Activated T-helper 2 cell treated with anti-CD3 and anti-CD28 coated beads, Interferon-gamma antibody, Interleukin-2, Interleukin-4, amounts not matched to agents 10 μg/mL and 5 μg/mL and 100 μg/mL, durations not matched to agents 14 hours and 24 hours and 36 hours (primary cell): ENCODE measurements at places on chromosomes 7 and 10. TPM values are rescaled to one million over a fixed set of nuclear protein-coding genes. Genes with fewer than 3 reads are reported as not detected.

- no peaks in the 10 kb centered on the region for H3K4me1 ChIP-seq
- no peak overlapping the region for H3K4me3 ChIP-seq
- no peak overlapping the region for H3K27ac ChIP-seq
Observed at GRCh38 chr7:50649259-50649885, 84.2 kb upstream of the DDC start.

- no peaks in the 10 kb centered on the region for H3K4me1 ChIP-seq
- H3K4me3 ChIP-seq: no peak overlapping the region
- no peak overlapping the region for H3K27ac ChIP-seq
Observed at GRCh38 chr7:31192986-31193385, 140.9 kb downstream of the ADCYAP1R1 start.

DNA sequence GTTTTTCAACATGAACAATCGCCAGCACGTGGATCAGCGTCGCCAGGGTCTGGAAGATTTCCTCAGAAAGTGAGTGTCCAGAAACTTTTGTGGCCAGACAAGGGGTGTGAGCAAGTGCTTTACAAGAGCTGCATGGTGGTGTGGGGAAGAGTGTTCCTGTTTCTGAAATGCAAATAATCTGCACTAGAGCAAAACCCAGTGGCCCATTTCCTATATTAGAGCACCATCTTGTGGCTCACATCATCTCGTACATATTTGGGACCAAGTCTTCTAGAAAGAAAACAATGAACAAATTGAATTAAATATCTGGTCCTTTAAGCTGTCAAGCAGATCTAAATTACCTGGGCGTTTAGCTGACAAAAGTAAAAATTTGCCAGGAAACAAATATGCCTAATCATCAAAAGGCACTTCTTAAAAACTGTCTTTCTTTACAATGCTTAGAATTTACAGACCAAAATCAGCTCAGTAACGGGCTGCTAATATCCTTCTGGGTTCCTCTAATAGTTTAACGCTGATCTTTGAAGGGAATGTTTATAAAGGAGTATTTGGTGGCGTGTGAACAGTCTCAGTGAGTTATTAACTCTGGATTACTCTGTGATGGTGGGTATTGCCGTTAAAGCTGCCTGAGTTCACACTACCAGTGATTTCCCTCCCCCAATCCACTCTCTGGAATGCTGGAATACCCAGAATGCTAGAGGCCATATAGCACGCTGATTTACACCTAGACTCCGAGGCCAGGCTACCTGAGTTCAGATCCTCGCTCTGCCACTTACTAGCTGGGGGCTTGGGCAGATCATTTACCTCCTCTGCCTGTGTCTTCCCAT lies 73.6 kb downstream of the SNX10 start:
- no peaks in the 10 kb centered on the region for H3K27me3 ChIP-seq
- H3K27ac ChIP-seq: peak overlapping the region; percentile 63
- peaks cover 20% of the 10 kb centered on the region for H3K4me1 ChIP-seq
- no peak overlapping the region for H3K4me3 ChIP-seq
- H3K36me3 ChIP-seq: peaks cover 33% of the 10 kb centered on the region

Gene CCDC3
- 0.09 and 0.11 TPM in 2 replicates for total RNA-seq

DNA sequence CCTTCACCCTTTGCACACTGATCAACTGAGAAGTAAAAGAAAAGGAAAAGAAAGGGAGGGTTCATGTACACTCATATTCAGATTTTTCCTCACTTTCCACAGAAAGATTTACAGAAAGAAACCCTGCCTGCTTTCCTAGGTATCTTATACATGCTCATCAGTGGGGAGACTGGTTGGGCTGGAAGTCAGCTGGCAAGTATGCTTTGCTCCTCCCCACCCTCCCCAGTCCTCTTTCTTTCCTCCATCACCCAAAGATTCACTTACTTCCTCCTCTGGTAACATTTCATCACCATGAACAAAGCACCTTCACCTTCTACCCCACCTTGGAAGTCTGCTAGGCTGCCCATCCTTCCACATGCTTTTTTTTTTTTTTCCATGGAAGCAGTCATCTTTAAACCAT lies 153.2 kb upstream of the NRBF2 start:
- peak overlapping the region; percentile 11 for H3K27ac ChIP-seq
- no peak overlapping the region for H3K4me3 ChIP-seq
- no peak for DNase-seq
- no peaks in the 10 kb centered on the region for H3K27me3 ChIP-seq

Gene LRRC61
- total RNA-seq: 22.7 and 25.8 TPM in 2 replicates

Gene OPALIN
- total RNA-seq: not detected in 2 replicates

- H3K4me3 ChIP-seq: no peak overlapping the region
- H3K4me1 ChIP-seq: peaks cover 8% of the 10 kb centered on the region
- no peak overlapping the region for H3K27ac ChIP-seq
- no peaks in the 10 kb centered on the region for H3K36me3 ChIP-seq
- H3K27me3 ChIP-seq: no peaks in the 10 kb centered on the region
Observed at GRCh38 chr7:101957744-101958525, 140.5 kb downstream of the CUX1 start.

DNA sequence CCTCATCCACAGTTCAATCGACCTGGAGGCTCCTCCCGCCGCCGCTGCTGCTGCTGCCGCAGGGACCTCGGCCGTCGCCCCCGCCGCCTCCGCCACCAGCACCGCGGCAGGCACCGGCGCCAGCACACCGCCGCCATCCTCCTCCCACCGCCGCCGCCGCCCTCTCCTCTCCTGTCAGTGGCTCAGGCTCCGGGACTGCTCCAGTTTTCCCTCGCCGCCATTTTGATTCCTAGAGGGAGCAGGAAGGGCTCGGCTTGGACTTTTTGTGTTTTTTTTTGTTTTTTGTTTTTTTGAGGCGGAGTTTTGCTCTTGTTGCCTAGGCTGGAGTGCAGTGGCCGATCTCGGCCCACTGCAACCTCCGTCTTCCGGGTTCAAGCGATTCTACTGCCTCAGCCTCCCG lies 3.0 kb upstream of the MCM10 start:
- peaks cover 8% of the 10 kb centered on the region for H3K36me3 ChIP-seq
- peak overlapping the region; percentile 77 for H3K4me3 ChIP-seq
- H3K27ac ChIP-seq: peak overlapping the region; percentile 29
- H3K27me3 ChIP-seq: no peaks in the 10 kb centered on the region

Gene NPSR1
- not detected in 2 replicates for total RNA-seq

DNA sequence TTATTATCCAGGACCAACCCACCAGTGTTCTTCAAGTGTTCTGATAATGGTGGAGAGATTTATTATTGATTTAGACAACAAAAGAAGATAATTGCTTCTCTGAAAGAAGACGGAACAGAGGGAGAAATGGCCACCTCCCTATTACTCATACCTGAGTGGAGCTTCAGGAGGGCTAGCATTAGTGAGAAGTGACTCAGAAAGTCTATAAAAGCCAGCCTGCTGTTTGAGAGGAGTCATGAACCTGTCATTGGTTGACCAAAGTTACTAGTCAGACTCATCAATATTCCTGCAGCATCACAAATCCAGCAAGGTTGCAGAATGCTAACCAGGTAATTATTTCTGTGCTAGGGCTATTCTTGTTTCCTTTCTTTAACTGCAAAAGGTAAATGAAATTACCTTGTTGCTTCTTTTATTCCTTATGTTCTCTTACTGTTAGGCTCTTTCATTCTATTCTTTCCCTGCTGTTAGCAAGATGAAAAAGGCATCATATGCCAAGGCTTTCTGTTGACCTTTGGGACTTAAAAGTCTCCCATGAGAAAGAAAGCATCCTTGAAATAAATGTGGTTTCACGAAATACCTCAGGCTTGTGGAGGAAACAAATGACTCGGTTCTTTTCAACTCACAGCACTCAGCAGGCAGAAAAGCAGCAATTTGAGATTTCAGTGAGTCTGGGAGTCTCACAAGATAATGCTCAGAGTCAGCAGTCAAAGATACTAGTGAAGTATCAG lies 256.4 kb upstream of the PHYHIPL start:
- H3K27me3 ChIP-seq: no peaks in the 10 kb centered on the region
- H3K36me3 ChIP-seq: no peaks in the 10 kb centered on the region
- DNase-seq: no peak
- no peak overlapping the region for H3K4me3 ChIP-seq
- no peak overlapping the region for H3K27ac ChIP-seq

Gene HOXA7
- total RNA-seq: not detected in 2 replicates

DNA sequence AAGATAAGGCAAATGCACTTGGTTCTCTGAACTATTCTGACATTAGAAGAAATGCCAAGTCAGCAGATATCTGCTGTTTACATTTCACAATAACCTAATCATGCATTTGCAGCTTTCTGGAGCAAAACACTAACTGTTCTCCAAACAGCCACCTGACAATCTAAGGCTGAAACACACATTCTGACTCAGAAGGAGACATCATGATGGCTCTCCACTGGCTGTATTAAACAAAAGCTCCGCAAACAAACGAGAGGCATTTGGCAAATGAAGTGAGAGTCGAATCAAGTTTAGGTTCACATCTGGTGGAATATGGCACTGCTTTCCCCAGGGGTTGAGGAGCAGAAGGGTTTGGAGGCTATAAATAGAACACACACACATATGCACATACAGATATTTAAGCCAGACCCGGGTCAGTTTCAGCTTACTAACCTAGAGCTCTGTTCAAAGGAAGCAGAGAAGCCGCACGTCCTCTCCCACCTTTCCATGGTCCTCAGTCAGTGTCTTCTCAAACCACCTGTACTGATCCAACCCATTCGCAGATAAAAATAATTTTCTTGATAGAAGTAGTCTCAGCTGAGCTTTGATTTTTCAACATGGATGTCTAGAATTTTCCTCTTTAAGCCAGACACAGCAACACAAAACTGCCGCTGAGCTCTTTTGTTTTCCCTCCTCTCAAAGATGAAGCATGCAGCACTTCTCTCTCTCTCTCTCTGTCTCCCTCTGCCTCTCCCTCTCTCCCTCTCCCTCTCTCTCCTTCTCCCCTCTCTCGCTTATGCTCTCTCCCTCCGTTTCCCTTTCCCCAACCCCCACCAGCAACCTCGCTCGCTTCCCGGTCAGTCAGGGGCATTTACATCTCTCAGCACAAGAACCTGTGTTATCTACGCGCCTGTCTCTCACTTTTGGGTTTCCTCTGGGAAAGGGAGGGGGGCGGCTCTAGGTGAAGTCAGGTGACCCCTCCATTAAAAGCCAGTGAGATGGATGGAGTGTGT lies 682.8 kb downstream of the MAGI2 start:
- no peak overlapping the region for H3K27ac ChIP-seq
- peaks cover 3% of the 10 kb centered on the region for H3K27me3 ChIP-seq
- no peaks in the 10 kb centered on the region for H3K36me3 ChIP-seq
- no peaks in the 10 kb centered on the region for H3K4me1 ChIP-seq

DNA sequence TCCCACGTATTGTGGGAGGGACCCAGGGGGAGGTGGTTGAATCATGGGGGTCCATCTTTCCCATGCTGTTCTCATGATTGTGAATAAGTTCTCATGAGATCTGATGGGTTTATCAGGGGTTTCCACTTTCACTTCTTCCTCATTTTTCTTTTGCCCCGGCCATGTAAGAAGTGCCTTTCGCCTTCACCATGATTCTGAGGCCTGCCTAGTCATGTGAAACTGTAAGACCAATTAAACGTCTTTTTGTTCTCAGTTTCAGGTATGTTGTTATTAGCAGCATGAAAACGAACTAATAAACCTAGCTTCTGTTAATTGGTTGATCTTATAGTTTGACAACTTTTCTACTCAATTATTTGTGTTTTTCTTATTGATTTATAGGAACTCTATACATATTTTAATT lies 206.3 kb downstream of the NXPH1 start:
- H3K4me3 ChIP-seq: no peak overlapping the region
- no peaks in the 10 kb centered on the region for H3K4me1 ChIP-seq
- no peaks in the 10 kb centered on the region for H3K36me3 ChIP-seq
- DNase-seq: no peak
- H3K27me3 ChIP-seq: no peaks in the 10 kb centered on the region
- no peak overlapping the region for H3K27ac ChIP-seq

Gene FASTK
- 83.2 and 85.2 TPM in 2 replicates for total RNA-seq

Gene FOXP2
- 0.05 and 0.14 TPM in 2 replicates for total RNA-seq

Gene TMEM120A
- 62.4 and 63.7 TPM in 2 replicates for total RNA-seq

DNA sequence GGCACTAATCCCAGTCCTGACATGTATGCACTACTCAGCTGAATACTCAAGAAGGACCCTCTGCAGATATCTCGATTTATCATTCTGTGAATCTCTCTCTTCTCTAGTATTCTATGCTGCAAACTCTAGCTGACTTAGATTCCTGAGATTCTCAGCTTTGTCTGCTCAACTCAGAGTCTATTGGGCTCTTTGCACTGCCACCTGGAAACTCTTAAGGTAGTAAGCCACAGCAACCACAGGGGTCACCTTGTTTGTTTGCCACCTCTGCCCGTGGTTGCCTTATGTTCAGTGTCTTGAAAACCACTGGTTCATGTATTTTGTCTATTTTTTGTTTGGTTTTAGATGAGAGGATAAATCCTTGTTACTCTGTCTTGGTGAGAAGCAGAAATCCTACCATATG lies 72.9 kb downstream of the SP8 start:
- no peak for DNase-seq
- no peaks in the 10 kb centered on the region for H3K27me3 ChIP-seq
- no peak overlapping the region for H3K4me3 ChIP-seq
- no peaks in the 10 kb centered on the region for H3K36me3 ChIP-seq
- no peaks in the 10 kb centered on the region for H3K4me1 ChIP-seq

DNA sequence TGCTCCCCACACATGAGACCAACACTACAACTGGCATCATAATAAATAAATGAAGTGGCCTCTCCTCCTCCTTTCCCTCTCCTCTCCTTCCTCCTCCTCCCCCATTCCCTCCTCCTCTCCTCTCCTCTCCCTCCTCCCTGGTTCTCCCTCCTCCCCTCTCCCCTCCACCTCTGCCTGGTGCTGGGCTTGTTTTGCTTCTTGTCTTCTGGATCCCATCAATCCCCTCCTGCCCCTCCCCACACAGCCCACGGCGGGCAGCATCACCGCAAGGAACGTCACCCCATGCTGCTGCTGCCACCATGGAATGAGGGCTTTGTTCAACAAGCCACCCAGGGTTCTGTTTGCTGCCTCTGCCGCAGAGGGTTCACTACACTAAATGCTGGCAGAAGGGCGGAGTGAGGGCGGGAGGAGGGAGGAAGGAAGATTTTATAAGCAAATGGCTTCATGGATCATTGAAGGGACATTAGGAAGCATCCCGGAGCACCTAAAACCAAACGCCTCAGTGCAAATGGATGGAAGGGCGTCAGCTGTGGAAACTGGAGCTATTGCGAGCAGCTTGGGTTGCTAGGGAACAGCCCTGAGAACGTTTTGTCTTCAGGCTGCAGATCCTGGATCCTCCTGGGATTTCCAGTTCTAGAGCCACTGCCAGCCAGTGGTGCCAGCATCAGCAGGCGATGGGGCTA lies 379.7 kb upstream of the ZMIZ1 start:
- no peak for DNase-seq
- H3K36me3 ChIP-seq: no peaks in the 10 kb centered on the region

Gene SCRN1
- total RNA-seq: 0.74 and 0.82 TPM in 2 replicates

Gene COMTD1
- 38.5 and 38.7 TPM in 2 replicates for total RNA-seq

Gene GPNMB
- 0.59 and 1.4 TPM in 2 replicates for total RNA-seq
